ENCODE measurements at places on chromosomes 2 and 18. TPM values are rescaled to one million over a fixed set of nuclear protein-coding genes. Genes with fewer than 3 reads are reported as not detected.

CRYGC gene
- polyA plus RNA-seq = not detected

CIB4 gene
- not detected for polyA plus RNA-seq

SCN7A gene
- polyA plus RNA-seq = 0.09 TPM

RAB12 gene
- 102 TPM for polyA plus RNA-seq

SCN9A gene
- polyA plus RNA-seq = 10.4 TPM

ASAP2 gene
- polyA plus RNA-seq = 41.0 TPM

CEBPZOS gene
- 5.0 TPM for polyA plus RNA-seq

CDKL4 gene
- polyA plus RNA-seq = not detected

KCNJ3 gene
- polyA plus RNA-seq = 0.68 TPM

C2orf72 gene
- 37.7 TPM for polyA plus RNA-seq

EHD3 gene
- 3.5 TPM for polyA plus RNA-seq

PTH2R gene
- polyA plus RNA-seq = not detected

HRH4 gene
- 0.12 TPM for polyA plus RNA-seq

TUBB6 gene
- polyA plus RNA-seq = 6.7 TPM

BCL2L11 gene
- polyA plus RNA-seq = 2.6 TPM

TOGARAM2 gene
- polyA plus RNA-seq = 0.24 TPM

TNS1 gene
- polyA plus RNA-seq = 1.5 TPM

ATRAID gene
- polyA plus RNA-seq = 121 TPM

DYTN gene
- not detected for polyA plus RNA-seq

ATP8B1 gene
- polyA plus RNA-seq = not detected

CXCR4 gene
- polyA plus RNA-seq = 0.50 TPM

LYG2 gene
- polyA plus RNA-seq = not detected

KCNIP3 gene
- not detected for polyA plus RNA-seq

CKAP2L gene
- polyA plus RNA-seq = 1.5 TPM

TBR1 gene
- polyA plus RNA-seq = 4.5 TPM
